ENCODE measurements at places on chromosomes 13 and 19.

DNA sequence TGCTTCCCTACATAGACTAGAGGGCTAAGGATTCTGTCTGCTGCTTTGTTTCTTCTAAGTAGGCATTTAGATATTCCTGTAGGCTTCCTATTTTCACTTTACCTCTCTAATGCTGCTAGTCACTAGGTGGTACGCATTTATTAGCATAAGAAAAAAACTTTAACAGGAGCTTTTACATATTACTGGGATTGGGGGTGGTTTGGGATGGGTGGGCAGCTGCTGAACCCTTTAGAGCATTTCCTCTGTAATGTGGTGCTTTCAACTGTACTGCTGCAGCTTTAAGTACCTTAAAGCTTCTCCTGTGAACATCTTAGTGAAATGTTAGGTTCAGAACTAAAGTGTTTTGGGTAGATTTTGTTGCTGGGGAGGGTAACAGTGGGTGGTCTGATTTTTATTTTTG, 92.6 kb downstream of the ZNF486 start:
- no peak for DNase-seq

- DNase-seq, result no peak
These were observed 121.9 kb upstream of the TSC22D1 start for GRCh38 chr13:44698066-44698465.

DNA sequence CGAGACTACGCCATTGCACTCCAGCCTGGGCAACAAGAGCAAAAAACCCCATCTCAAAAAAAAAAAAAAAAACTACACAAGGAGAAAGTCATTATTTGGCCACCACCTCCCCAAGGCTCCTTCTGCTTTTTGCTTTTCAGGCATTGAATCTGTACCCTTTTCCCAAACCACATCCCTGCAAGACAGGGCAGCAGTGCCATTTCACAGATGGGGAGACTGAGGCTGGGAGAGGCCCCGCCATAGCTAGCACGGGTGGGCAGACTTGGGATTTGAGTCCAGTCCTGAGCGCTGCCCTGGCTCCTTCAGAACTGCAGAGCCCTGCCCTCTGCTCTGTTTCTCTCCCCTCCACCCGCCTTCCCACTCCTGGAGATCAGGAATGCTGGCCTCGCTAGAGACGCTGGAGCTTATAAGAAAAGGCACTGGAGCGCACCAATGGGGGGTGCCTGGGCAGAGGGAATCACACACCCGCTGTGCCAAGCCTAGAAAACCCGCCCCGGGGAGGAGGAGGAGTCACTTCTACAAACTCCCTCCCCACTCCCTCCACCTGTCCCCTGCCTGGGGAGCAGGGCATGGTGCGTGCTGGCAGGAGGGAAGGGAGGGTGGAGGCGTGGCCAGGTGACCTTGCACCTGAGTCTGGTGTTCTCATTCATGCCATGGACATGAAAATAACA, 17.6 kb downstream of the TJP3 start:
- DNase-seq, result no peak

DNA sequence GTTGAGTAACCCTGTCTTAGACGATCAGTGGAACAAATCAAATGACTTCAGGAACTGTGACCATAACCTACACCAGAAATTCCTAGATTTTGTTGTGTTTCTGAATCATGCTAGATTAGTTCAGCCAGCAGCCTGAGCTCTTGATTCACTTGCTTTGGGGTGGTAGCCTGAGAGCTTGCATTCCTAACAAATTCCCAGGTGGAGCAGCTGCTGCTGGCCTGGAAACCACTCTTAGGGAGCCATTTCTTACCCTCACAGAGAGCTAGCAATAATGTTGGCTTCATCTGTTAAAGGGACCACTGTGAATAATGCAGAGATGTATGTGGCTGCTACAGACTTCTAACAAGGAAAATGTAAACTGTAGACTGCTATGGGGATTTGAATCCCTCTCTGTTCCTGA, 388.1 kb upstream of the PRR20A start:
- DNase-seq, result no peak

DNA sequence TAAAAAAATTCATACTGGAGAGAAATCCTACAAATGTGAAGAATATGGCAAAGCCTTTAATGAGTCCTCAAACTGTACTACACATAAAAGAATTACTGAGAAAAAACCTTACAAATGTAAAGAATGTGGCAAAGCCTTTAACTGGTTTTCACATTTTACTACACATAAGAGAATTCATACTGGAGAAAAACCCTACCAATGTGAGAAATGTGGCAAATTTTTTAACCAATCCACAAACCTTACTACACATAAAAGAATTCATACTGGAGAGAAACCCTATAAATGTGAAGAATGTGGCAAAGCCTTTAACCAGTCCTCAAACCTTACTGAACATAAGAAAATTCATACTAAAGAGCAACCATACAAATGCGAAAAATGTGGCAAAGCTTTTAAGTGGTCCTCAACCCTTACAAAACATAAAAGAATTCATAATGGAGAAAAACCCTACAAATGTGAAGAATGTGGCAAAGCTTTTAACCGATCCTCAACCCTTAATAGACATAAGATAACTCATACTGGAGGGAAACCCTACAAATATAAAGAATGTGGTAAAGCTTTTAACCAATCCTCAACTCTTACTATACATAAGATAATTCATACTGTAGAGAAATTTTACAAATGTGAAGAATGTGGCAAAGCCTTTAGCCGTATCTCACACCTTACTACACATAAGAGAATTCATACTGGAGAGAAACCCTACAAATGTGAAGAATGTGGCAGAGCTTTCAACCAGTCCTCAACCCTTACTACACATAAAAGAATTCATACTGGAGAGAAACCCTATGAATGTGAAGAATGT, 29.0 kb downstream of the ZNF730 start:
- no peak for DNase-seq

GRCh38 chr19:5985098-5985783, 7.3 kb upstream of the RANBP3 start:
- no peak for DNase-seq

- DNase-seq, result no peak
These were observed 315.9 kb downstream of the SLC7A1 start for GRCh38 chr13:29279356-29280254.

DNA sequence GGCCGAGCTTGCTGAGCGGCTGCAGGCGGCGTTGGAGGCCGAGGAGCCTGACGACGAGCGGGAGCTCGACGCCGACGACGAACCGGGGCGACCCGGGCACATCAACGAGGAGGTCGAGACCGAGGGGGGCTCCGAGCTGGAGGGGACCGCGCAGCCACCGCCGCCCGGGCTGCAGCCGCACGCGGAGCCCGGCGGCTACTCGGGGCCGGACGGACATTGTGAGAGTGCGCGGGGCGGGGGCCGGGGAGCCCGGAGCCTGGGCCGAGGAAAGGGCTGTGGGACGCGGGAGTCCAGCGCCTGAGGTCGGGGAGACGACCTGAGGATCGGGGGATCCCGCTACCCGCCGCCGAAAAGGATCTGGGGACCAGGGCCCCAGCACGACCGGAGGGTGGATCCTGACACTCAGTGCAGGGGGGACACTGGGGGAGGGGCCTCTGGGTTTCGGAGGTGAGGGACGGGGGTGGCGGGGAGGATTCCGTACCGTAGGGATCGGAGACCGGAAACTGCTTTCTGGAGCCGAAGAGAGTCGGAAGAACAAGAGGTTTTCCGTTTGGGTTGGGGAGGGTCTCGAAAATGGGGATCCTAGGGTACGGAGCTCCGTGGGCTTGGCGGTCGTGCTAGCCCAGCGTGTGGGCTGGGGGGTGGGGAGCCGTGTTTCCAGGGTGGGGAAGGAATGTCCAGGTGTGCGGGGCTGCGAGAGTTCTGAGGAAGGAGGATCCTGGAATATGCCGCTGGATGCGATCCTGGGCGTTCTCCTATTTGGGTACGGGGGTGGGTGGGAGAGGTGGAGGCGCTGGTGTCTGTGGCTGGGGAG, 616 bp downstream of the HNRNPUL1 start:
- peak; percentile 18 for DNase-seq

DNA sequence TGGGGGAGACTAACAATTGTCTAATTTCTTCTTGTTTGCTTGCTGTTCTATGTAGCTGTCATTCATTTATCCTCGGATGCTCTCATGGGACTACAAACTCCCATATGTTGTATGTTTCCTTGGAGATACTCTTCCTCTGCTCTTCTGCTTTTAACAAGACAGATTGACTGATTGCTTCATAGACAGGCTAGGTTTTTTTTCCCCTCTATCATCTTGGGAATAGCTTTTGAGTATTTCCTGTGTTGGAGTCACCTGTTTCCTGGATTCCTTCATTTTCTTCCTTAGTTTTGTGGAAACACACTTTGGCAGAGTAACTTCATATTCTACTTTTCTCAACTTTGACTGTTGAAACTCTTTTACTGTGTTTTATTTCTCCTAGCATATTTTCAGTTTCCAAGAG, 27.6 kb downstream of the EDNRB start:
- DNase-seq, result no peak

DNA sequence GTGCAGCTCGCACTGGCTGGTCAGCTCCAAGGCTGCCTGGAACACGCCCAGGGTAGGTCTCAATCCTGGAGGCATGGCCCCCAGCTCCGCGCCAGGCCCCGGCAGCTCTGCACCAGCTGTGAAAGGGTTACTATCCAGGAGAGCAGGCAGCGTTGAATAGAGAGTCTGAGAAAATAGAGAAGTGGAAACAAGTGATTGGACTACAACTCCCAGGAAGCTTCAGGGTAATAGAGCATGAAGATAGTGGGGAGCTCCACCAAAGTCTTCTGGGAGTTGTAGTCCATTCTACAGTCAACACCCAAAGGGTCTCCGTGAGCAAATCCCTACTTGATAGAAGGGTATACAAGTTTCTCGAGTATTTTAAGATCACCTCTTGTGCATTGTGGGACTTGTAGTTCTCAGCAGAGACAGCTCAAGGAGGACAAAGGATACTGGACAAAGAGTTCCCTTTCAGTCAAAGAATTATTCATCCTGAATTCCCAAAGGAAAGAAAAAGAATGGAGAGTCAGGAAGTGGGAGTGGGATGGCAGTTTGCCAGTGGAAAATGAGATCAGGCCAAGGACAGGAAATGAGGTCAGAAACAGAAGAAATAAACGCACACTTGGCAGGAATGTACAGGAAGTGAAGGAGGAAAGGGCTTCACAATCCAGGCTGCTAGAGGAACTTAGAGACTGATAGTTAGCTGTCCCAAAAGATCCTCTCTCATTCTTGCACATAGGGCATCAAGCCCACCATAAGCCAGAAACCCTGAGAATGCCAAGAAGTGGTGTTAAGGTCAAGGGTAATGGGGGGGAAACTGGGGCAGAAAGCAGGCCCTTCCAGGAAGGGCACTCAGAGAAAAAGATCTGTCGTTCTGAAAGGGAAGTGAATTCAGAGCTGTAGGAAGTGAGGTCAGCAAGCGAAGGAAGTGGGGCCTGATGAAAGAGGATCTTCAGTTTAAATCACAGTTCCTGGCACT, 5.5 kb upstream of the MAMSTR start:
- no peak for DNase-seq

GRCh38 chr13:111411919-111412650, 91.6 kb downstream of the TEX29 start:
- DNase-seq, result no peak

DNA sequence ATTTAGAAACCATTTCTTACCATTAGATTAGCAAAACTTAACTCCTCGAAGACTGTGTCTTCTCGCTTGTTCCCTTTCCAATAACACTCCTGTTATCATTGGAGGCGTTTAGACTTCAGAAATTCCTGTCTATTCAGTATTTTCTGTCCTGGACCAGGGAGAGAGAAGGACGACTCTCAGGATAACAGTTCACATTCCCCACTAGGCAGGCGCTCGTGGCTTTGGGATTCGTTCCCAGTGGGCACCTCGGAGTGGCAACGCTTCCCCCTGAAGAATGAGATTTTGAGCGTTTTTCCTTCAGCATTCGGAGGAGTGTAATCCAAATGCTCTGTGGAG, 429 bp upstream of the ZNF225 start:
- no peak for DNase-seq

DNA sequence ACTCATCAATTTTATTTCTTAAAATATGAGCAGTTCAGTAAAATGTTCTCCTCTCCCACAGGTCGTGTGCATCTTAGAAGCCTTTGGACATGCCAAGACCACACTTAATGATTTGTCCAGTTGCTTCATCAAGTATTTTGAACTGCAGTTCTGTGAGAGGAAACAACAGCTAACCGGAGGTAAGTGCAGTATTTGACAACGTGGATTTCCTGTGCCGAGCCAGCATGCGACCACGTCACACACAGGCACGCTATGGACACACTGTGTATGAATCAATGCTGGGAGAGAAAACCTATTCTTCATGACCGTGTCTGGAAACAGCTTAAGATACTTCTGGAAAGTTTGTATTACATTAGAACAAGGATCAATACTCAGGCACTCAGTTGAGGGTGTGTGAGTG, 268.5 kb downstream of the MYO16 start:
- no peak for DNase-seq

DNA sequence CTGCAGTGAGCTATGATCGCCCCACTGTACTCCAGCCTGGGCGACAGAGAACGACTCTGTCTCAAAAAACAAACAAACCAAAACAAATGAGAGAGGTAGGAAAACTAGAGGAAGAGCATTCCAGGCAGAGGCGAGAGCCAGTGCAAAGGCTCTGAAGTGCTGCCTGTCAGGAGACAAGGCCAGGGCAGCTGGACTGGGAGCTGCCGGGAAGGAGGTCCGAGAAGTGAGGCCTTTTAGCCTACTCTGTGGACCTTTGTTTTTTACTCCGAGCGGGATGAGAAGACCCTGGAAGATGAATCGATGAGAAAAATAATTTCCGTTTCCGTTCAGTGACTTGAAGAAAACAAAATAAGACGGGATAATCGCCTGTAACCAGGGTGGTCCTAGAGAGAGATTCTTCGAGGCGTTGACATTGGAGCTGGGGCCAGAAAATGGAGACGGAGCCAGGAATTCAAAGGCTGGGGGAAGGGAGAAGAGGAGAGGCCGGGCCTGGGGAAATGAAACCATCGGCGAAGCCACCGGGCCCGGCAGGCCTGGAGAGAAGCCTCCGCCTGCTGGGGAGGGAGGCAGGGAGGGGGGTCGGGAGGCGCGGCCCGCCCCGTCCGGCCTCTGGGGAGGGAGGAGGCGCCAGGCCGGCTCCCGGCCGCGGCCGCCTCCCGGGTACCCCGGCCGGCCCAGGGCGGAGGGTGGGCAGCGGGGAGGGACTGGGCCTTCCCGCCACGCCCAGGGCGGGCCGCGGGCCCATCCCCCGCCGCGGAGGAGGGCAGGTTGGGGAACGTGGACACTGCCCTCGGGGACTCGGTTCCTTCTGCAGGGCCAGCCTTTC, 7.8 kb upstream of the SERTAD1 start:
- DNase-seq, result peak; percentile 25

DNA sequence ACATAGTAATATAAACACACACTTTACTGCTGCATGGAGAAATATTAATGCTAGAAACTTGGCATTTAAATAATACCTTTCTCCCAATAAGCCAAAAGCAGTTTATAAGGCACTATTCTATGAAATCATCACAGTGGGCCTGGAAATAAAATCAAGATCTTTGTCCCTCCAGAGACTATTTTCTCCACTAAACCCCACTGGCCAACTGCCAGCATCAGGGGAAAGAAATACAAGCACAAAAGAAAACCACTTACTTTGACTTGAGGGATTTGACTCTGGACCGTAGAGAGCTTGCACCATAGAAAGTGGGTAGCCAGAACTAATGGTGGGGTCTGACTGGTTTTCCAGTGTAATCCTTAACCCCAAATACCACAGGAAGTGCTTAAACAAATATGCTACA, 71.9 kb downstream of the DCLK1 start:
- DNase-seq, result no peak

All from stimulated activated CD8-positive, alpha-beta memory T cell treated with anti-CD3 and anti-CD28 coated beads, Interleukin-4, amount 100 ng/mL, for 1 hour (primary cell).